G401 (cell line): ENCODE measurements at places on chromosomes 11 and 22.

- DNase-seq: no peak
Observed at GRCh38 chr11:57395905-57396623, 5.6 kb upstream of the PRG2 start.

- DNase-seq: no peak
Observed at GRCh38 chr11:122642472-122642922, 13.0 kb upstream of the UBASH3B start.

- DNase-seq: no peak
Observed at GRCh38 chr11:119531056-119531455, 108.1 kb upstream of the THY1 start.

- no peak for DNase-seq
Observed at GRCh38 chr11:10490032-10490397, 35.0 kb downstream of the AMPD3 start.

- DNase-seq: peak; percentile 64
Observed at GRCh38 chr11:120511116-120511819, at the start of gene GRIK4. GRIK4 (plus strand) TSS chr11:120511748; CDS start chr11:120660319, 148,571 bp downstream.
